Natural killer cell treated with Interleukin-12 subunit alpha and Interleukin-12 subunit beta and Interleukin-15 and Interleukin-18, amount 100 ng/mL, for 72 hours (primary cell): ENCODE measurements at places on chromosomes 13 and 19.

GRCh38 chr19:29702161-29702962, 12.7 kb downstream of the C19orf12 start:
- DNase-seq = no peak

DNA sequence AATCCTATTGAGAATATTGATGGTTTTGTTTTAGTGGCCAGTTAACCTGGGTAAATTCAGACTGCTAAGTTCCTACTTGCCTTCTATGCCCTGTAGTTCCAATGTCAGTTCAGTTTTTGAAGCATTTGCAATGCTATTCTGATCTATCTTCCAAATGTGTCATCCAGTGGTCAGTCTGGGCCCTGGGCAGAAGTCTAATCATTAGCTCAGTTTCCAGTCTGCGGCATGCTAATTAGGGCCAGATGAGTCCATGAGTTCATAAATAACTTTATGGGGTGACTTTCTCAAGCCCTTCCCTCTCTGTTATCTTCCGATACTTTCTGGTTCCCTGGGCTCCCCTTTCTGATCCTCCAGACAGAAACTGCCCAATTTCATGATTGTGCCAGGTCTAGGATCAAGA, 32.7 kb downstream of the FAM187B start:
- no peak for DNase-seq

- no peak for DNase-seq
Measured at GRCh38 chr13:33017323-33017929, 1.2 kb downstream of the KL start.

DNA sequence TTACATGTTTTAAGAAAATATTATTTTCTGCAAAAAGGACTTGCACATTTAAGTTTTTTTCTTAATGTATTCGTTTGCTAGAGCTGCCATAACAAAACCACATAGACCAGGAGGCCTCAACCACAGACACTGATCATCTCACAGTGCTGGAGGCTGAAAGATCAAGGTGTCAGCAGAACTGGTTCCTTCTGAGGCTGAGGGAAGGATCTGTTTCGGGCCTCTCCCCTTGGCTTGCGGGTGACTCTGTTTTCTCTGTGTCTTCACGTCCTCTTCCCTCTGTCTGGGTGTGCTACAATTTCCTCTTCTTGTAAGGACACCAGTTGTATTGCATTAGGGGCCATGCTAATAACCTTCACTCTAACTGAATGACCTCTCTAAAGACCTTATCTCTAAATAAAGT, 364.2 kb downstream of the IRS2 start:
- no peak for DNase-seq

DNA sequence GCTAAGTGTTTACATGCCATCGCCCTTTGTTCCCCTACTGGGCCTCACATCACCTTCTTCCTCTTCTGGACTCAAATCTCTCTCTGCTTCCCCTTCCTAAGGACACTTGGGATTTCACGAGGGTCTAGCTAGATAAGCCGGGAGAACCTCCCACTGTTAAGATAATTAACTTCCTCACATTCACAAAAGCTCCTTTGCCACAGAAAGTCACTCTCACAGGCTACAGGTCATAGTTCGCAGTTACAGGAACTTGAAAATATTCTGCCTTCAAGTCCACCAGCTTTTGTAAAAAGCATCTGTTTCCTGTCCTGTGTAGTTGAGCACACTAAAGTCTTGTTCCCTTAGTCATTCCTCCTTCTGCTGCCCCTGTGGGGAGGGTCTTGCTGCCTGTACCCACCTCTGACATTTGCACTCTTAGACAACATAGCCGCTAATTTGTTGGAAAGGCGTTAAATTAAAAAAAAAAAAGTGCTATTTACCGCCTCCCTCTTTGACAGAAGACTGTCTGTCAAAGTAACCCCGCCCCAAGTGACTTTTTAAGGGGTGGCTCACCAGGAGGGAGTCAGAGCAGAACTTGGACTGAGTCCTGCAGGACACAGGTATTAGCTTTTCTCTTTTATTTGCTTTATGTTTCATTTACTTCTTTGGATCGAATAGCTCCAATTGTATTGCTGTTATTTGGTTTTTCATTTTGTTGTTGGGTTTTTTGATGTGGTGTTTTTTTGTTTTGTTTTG, 26.8 kb upstream of the CEACAM21 start:
- DNase-seq = no peak

- no peak for DNase-seq
Measured at GRCh38 chr19:5949792-5950305, 28.1 kb downstream of the RANBP3 start.

DNA sequence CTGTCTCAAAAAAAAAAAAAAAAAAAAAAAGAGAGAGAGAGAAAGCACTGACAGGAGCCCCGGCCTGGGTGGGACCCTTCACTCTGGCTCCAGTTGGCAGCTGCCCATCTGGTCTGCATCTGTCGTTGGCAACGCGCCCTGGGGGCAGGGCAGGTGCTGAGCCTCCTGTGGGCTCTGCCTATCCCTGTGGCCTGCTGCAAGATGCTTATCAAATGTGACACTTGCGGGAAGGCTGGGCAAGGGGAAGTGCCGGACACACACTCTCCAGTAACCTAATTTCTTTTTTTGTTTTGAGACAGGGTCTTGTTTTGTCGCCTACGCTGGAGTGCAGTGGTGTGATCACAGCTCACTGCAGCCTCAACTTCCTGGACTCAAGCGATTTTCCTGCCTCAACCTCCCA, 10.7 kb upstream of the KPTN start:
- DNase-seq = no peak

DNA sequence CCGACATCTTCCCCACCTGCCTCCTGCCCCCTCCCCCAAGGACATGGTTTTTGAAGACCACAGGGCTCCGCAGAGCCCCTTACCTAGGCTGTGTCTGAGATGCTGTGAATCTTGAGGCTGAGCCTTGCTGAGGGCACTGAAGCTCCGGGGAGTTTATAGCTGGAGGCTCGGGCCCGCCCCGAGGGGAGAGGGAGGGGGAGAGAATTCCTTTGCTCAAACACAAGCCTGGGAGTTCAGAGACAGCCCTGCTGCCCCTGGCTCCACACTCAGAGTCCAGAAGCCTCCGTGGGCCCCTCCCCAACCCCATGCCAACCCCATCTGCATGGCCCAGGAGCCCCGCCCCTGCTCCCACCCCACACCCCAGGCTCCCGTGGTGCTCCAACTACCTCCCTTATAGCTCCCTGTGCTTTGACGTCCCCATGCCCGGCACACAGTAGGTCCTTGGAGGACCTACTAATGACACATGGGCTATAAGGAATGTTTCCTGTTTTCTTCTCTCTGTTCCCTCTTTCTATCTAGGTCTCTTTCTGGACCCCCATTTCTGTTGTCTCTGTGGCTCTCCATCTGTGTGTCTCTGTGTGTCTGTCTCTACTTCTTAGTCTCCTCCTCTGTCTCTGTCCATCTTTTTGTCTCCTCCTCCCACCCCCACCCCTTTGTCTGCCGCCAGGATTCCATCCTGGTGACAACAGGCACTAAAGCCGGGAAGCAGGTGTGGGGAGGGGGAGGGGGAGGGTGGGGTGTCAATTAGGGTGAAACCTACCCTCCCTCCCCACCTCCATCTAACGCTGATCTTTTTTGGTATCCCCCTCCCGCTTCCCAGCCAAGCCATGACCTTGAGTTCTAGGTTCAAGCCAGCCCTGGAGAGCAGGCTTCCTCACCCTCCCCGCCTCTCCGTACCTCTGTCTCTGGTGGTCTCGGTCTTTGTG, at the start of gene TNNT1:
Gene TNNT1 (minus strand): TSS at position 129 of the 926 bp plus-strand sequence. CDS start 2,049 bp downstream, outside the sequence.
- no peak for DNase-seq

DNA sequence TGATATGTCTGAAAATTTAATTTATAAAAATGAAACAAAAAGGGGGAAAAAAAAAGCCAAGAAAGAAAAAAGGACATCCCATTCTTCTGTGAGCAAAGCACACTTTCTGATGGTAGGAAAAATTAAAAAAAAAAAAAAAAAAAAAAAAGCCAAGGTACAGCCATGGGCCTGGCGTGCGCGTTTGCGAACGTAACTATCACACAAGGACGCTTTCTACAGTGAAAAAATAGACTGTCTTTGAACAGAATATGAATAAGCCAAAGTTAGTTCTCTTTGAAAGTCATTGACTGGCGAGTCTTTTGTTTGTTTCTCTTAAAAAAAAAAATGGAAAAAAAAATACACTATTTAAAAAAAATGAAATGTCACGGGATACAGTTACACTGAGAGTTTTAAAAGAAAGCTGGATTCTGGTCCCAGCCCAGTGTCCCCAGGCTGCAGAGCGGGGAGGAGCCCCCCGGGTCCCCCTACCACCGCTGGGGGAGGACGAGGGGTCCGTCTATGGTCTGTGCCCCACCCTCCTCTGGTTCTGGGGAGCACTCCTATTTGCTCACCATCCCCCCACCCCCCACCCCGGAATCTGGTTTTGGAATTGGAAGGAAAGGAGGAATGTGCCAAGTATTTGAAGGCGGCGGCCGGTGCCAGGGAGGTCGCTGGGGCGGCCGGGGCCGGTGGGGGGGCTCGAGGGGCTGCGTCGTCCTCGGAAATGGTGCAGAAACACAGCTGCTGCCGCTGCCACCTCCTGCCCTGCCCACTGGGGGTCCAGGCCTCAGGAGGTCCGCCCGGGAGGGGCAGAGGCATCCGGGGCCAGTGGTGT, 134.5 kb downstream of the PTPRS start:
- DNase-seq = no peak

- DNase-seq = no peak
Measured at GRCh38 chr19:44021221-44021620, 4.0 kb upstream of the ZNF222 start.

DNA sequence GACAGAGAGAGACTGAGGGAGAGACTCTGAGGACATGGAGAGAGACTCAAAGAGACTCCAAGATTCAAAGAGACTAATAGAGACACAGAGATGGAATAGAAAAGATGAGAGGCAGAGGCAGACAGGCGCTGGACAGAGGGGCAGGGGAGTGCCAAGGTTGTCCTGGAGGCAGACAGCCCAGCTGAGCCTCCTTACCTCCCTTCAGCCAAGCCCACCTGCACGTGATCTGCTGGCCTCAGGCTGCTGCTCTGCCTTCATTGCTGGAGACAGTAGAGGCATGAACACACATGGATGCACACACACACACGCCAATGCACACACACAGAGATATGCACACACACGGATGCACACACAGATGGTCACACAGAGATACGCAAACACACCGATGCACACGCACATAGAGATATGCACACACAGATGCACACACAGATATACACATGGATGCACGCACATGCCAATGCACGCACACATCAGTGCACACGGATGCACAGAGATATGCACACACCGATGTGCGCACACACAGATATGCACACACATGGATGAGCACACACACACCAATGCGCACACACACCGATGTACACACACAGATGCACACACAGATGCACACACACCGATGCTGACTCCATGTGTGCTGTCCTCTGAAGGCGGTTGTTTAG, 3.3 kb upstream of the F10 start:
- no peak for DNase-seq

GRCh38 chr13:49791711-49792549, 552 bp downstream of the KPNA3 start:
- peak; percentile 71 for DNase-seq

GRCh38 chr19:18646535-18647370, 9.9 kb downstream of the KLHL26 start:
- no peak for DNase-seq

DNA sequence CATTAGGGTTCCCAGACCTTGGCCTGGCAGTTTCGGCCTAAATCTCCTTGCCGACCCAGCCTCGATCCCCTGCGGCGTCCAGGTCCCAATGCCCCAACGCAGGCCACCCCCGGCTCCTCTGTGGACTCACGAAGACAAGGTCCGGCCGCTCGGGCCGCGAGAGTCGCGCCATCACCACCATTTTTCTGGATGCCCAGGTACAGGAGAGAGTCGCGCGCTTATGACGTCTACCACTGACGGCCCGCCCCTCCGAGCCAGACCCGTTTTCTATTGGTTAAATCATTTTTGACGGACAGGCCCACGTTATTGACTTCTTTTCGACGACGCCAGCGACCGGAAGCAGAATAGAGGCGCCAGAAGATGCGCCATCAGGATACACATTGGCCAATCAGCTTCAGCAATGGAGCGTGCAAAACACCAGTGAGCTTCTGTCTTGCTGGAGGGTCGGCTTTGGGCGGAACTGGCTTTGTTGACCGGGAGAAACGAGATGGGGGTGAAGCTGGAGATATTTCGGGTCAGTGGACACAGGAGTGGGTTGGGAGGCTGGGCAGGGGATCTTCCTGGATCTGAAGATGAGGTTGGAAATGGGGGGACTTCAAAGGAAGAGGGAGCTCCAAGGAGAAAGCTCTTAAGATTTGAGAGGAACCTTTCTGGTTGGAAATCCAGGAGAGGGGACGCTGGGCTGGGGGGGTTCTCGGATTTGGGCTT, at the start of the genes PET100 and XAB2:
Gene PET100 (plus strand): TSS at position 447 of the 708 bp plus-strand sequence. CDS start 41 bp downstream, at position 488.
Gene XAB2 (minus strand): TSS at position 199 of the 708 bp plus-strand sequence. CDS start 18 bp downstream, at position 181.
- peak; percentile 95 for DNase-seq

GRCh38 chr13:35992964-35993363, 138.2 kb downstream of the DCLK1 start:
- no peak for DNase-seq

DNA sequence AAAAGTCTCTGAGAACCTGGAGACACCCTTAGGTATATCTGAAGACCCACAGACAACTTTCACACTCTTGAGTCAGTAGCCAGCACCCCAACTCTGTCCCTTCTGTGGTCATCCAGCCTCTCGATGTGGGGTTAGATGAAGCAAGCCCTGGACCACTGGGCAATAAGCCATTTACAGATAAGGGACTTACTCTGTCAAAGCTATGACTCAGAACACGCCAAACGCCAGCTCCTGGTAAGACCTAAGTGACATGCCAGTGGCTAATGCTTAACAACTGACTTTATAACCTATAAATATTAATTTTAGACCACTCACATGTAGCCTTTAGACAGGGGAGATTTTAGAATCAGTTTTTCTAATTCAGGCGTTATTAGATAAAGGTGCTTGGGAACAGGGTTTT, 85.7 kb downstream of the SHISA2 start:
- no peak for DNase-seq

DNA sequence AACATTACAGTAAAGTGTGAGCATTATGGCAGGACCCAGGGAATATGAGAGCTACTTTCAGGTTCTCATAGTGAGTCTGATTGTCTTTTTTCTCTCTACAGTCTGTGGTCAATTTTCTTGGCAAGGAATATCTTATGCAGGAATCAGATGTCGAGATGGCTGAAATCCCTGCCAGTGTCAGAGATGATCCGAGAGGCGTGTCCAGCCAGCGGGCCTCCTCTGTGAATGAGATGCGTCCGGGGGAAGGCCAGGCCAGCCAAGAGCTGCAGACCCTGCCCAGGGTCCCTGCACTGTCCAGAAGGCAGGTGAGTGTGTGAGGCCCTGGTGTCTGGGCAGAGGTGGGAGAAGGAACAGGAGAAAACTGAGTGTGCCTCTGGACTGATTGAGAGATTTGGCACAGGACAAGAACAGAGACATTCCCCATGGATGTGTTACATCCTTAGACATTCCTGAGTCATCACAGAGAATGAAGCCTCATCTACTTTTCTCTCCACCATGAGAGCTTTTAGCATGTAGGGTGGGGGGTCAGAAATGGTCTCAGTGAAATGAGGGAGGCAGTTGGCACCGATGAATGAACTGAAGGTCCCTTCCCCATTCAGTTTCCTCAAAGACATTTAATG, 27.3 kb upstream of the EDDM13 start:
- no peak for DNase-seq

GRCh38 chr19:33157906-33158305, 26.0 kb downstream of the WDR88 start:
- DNase-seq = no peak
